ENCODE measurements at places on chromosomes 4 and X. TPM values are rescaled to one million over a fixed set of nuclear protein-coding genes. Genes with fewer than 3 reads are reported as not detected.

- DNase-seq: peak; percentile 28
- H3K4me1 ChIP-seq: peaks cover 17% of the 10 kb centered on the region
- peak within 1 kb of the TSS; percentile 63 for H3K4me3 ChIP-seq
- peaks cover 55% of the 10 kb centered on the region for H3K27me3 ChIP-seq
These were observed at the start of gene DCHS2 for GRCh38 chr4:154491341-154492271. Gene DCHS2, minus strand, starts transcription at chr4:154491799. Its CDS starts 444 bp downstream, at chr4:154491355.

KCND1 gene
- total RNA-seq: 2.4 TPM

DNA sequence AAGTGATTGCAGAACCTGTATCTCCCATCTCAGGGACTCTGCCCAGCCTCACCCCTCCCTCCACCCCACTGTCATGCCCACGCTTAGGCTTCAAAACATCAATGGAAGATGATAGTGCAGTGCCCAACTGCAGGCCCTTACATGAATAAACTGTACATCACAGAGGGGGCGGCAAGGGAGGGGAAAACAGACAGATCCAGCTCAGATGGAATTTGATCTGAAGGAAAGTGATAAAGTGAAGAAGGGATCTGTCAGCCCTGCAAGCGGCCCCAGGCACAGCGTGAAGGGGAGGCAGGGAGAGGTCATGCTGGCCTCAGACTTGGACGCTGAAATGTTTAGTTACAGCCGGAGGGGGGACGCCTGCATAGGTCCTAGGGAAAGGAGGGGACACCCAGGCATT lies 38.5 kb downstream of the GYG2 start:
- H3K27me3 ChIP-seq: peaks cover 2% of the 10 kb centered on the region
- no peak overlapping the region for H3K4me3 ChIP-seq

DNA sequence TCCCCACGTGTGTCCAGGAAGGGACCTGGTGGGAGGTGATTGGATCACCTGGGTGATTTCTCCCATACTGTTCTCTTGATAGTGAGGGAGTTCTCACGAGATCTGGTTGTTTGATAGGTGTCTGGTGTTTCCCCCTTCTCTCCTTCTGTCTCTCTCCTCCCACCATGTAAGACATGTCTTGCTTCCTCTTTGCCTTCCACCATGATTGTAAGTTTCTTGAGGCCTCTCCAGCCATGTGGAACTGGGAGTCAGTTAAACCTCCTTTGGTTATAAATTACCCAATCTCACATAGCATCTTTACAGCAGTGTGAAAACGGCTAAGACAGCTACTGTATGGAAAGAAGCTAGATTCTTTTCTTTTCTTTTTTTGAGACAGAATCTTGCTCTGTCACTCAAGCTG lies 21.6 kb upstream of the FGG start:
- H3K4me3 ChIP-seq: no peak overlapping the region
- H3K36me3 ChIP-seq: no peaks in the 10 kb centered on the region
- H3K4me1 ChIP-seq: no peaks in the 10 kb centered on the region
- H3K27me3 ChIP-seq: peaks cover 24% of the 10 kb centered on the region

HSPA4L gene
- 3.0 TPM for total RNA-seq

GRCh38 chrX:132263127-132263526 lies 43.9 kb upstream of the RAP2C start:
- H3K27ac ChIP-seq: no peak overlapping the region
- no peaks in the 10 kb centered on the region for H3K27me3 ChIP-seq
- H3K4me3 ChIP-seq: no peak overlapping the region
- H3K36me3 ChIP-seq: no peaks in the 10 kb centered on the region
- H3K4me1 ChIP-seq: peaks cover 9% of the 10 kb centered on the region
- no peak for DNase-seq

CPLX1 gene
- total RNA-seq: 0.43 TPM

GRCh38 chr4:95545546-95545945 lies 3.2 kb downstream of the UNC5C start:
- H3K36me3 ChIP-seq: no peaks in the 10 kb centered on the region
- H3K4me1 ChIP-seq: peaks cover 8% of the 10 kb centered on the region
- no peak overlapping the region for H3K4me3 ChIP-seq
- peaks cover 40% of the 10 kb centered on the region for H3K27me3 ChIP-seq

GRCh38 chrX:108439426-108439942 lies at the start of gene COL4A5:
Gene COL4A5, plus strand, starts transcription at chrX:108439838. Its CDS starts 288 bp downstream, at chrX:108440126.
- no peaks in the 10 kb centered on the region for H3K36me3 ChIP-seq
- H3K27ac ChIP-seq: no peak within 1 kb of the TSS
- H3K4me1 ChIP-seq: peaks cover 12% of the 10 kb centered on the region
- H3K4me3 ChIP-seq: peak within 1 kb of the TSS; percentile 31
- DNase-seq: no peak
- H3K27me3 ChIP-seq: peaks cover 18% of the 10 kb centered on the region

RHOXF1 gene
- not detected for total RNA-seq
